T-helper 2 cell (primary cell): ENCODE measurements at places on chromosomes 16 and 17.

GRCh38 chr17:50186661-50187393 lies 14.6 kb downstream of the COL1A1 start:
- DNase-seq, result no peak

DNA sequence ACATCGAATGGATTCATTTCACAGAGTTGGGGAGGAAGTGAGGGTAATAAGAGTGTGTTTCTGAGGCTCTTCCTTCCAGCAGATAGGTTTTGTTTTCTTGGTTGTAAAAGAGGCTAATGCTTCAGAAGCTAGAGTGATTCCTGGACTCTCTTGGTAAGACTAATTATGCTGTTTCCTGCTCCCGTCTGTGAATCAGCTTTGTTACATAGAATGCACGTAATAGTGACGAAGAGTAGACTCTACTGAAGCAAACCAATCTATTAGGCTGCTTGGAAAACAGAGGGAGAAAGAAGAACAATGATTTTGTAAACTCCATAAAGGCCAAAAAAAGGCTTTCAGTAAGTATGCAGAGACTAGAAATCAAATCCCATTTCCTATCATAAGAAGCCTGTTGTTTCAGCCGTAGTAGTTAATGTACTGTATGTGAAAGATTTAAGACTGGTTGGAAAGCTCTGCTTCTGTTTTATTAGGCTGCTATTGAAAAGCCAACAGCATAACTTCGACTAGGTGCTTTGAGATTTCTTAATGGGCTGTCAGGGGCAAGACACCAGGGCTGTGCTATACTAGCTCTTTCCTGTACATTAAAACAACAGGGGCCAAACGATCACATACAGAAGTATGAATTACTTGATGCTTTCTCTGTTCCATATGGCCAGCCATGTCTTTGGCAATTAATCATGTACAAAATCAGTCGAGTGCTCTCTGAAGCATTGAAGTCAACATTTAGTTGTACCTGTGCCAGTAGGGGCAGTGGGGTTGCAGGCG lies 219.0 kb downstream of the FTO start:
- DNase-seq, result no peak

GRCh38 chr16:2213817-2214718 lies 572 bp downstream of the PGP start:
- no peak for DNase-seq

- no peak for DNase-seq
Measured at GRCh38 chr17:22270381-22270780, 578.1 kb downstream of the KCNJ18 start.

DNA sequence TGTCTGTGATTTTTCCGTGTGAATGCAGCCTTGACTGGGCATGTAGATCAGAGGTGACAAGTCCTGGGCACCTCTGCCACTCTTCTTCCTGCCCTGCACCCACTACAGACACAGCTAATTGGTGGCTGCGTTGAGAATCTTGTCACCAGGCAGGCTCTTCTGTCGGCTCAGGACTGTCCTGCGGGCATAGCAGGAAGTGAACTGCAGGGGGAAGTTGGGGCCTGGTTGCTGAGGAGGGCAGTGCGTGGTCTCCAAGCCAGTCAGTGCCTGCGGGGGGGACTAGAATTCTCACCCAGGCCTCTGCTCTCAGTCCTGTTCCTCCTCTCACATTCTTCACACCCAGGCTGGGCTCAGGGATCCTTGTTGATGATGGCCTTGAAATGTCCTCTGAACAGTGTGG lies 50.5 kb downstream of the JPH3 start:
- DNase-seq, result no peak

GRCh38 chr16:11624205-11624604 lies 37.5 kb upstream of the LITAF start:
- DNase-seq, result no peak

DNA sequence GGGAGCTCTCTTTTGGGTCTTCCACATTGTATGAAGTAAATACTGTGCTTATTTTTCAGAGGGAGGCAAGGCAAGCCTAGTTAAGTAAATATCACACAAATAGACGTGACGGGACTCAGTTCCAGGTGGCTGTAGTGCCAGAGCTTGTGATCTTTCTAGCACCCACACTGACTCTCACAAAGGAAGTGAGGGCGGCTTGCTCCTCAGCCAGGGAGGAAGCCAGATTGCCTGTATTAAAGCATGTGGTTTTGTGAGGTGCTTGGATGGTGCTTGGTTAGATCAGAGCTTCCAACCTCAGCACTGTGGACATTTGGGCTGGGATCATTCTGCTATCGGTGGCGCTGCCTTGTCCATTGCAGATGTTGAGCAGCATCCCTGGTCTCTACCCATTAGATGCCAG lies 80.1 kb downstream of the VAT1L start:
- DNase-seq, result no peak

DNA sequence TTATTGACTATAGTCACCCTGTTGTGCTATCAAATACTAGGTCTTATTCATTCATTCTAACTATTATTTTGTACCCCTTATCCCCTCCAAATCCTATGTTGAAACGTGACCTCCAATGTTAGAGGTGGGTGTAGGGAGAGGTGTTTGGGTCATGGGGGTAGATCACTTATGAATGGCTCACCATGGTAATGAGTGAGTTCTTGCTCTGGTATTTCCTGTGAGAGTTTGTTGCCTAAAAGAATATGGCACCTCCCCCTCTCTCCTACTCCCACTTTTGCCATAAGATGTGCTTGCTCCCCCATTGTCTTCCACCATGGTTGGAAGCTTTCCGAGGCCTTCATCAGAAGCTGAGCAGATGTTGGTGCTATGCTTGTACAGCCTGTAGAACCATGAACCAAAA lies 59.3 kb upstream of the BRD7 start:
- DNase-seq, result no peak

DNA sequence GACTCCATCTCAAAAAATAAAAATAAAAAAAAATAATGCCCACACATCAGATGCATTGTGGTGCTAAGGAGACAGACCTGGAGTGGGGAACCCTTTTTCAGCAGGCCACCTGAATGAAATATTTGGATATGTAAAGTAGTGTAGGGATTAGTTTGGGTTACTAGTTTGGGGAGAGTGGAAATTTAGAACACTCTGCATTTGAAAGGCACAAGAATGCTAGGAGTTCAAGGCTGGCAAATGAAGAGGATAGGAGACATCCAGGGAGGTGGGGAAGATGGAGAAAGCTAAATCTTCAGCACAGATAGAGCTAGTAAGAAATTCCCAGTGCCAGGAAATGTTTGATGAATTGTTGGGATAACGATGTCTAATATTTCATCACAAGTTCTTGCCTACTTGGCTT lies 298.3 kb upstream of the ERCC4 start:
- no peak for DNase-seq

DNA sequence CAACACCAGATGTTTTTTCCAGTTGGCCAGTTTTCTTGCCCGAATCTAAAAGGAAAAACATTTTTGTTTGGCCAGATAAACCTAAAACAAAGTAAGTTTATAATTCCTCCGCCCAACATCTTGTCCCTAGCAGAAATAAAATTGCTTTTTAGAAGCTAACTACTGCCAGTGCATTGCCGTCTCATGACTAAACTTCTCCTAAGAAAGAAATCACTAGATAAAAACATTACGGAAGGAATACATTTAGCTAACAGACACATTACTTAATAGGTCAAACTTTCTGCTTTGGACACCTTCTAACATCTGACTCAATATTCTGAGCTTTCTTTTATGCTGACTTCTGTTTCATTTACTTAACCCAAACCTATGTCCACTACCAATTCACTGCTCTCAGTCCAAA lies 36.2 kb downstream of the FBXL20 start:
- no peak for DNase-seq

DNA sequence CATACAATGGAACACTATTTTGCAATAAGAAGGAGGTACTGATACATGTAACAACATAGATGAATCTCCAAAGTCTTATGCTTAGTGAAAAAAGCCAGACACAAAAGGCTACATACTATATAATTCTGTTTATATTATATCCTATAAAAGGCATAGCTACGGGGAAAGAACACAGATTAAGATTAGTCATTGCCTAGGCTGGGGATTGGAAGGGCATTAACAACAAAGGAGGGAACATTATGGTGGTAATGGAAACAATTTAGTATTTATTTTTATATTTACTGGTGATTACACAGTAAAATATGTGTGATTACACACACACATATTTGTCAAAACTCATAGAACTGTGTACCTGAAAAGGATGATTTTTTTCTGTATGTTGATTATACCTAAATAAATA lies 278.1 kb downstream of the ZFHX3 start:
- DNase-seq, result no peak

DNA sequence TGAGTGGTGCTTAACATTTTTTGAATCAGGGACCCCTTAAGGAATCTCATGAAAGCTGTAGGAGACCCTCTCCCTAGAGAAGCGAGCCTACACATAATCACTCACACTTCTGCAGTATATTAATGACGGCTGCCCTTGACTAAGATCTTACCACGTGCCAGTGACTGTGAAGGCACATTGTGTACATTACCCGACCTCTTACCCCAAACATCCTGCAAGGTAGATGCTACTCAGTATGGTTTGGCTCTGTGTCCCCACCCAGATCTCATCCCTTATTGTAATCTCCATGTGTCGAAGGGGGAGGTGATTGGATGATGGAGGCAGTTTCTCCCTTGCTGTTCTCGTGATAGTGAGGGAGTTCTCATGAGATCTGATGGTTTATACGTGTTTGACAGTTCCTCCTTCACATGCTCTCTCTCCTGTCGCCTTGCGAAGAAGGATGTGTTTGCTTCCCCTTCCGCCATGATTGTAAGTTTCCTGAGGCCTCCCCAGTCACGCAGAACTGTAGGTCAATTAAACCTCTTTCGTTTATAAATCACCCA lies 54.2 kb downstream of the RTN4RL1 start:
- no peak for DNase-seq

DNA sequence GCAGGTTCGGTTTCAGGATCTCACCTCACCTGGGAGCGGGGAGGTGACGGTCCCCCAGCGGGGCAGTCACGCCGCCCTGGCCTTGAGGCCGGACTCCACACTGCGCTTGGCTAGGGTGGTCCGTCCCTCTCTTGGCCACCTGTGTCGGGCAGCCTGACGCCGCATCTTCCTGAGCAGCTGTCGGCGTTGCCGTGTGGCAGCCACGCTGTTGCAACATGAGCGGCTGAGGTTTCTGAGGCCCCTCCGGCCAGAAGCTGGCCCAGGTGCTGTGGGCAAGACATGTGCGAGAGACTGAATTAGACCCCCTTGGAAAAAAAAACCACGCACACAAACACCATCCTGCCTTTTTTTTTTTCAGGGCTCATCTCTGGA lies 49.2 kb downstream of the IRF8 start:
- DNase-seq, result no peak

- DNase-seq, result no peak
Measured at GRCh38 chr17:64413513-64413912, 22.9 kb upstream of the PECAM1 start.

GRCh38 chr16:53159781-53160436 lies 105.1 kb downstream of the CHD9 start:
- DNase-seq, result no peak

DNA sequence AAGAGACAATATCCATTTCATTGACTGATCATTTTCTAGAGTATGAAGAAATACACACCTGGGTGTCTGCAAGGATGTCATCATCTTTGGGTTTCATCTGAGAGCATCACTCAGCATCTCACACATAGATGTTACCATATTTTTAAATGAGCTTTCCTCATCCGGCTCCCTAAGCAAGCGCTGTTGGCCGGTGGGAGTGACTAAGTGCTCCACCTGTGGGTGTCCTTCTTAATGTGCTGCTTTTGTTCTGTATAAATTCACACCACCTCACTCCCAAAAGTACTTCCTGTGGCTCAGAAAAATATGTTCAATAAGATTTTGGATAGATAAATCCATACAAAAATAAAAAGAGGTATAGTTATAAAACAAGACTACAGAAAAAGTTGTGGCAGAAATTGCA lies 7.4 kb downstream of the SSTR2 start:
- DNase-seq, result no peak

GRCh38 chr17:83109793-83110645 lies 30.6 kb downstream of the METRNL start:
- DNase-seq, result no peak

DNA sequence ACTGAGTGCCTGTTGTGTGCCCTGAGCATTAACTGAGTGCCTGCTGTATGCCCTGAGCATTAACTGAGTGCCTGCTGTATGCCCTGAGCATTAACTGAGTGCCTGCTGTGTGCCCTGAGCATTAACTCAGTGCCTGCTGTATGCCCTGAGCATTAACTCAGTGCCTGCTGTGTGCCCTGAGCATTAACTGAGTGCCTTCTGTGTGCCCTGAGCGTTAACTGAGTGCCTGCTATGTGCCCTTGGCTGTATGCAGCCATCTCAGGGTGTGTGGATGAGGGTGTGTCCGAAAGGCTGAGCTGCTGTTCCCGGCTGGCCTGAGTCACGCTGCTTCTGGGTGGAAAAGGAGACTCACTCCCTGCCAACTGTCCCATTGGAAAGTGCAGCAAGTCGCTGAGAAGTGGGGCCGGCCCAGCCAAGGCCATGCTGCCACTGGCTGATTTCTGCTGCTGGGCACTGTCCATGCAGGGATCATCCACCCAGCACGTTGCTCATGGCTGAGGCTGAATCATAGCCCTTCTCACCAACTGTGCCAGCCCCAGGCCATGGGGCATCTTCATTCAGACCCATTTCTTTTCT lies 113.8 kb downstream of the OR1D5 start:
- DNase-seq, result no peak

DNA sequence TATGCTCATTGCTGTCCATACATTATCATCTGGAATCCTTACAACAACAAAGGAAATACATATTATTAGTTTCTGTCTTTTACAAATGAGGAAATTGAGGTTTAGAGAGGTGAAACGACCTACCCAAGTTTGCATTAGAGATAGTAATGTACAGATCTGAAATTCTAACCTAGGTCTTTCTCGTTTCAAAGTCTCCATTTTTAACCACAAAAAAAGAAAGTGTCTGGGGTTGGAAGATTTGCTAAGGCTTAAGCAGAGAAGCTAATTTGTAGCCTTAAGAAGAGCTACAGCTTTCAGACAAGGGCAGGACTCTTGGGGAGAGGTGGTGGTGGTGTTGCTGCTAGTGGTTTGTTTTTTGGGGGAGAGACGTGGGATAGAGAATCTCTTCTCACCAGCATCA lies 19.2 kb downstream of the CIITA start:
- no peak for DNase-seq

- no peak for DNase-seq
Measured at GRCh38 chr17:21089933-21090901, 36.5 kb upstream of the DHRS7B start.

GRCh38 chr17:61260071-61260797 lies 139.4 kb upstream of the TBX2 start:
- DNase-seq, result no peak

- DNase-seq, result no peak
Measured at GRCh38 chr17:6420173-6420641, 14.7 kb downstream of the AIPL1 start.
